Vein endothelial cell (primary cell): ENCODE measurements at places on chromosomes 5 and 9. TPM values are rescaled to one million over a fixed set of nuclear protein-coding genes. Genes with fewer than 3 reads are reported as not detected.

The PTPRD gene
- total RNA-seq, result 29.2 and 51.9 TPM in 2 replicates

The GFM2 gene
- 30.1 and 32.3 TPM in 2 replicates for total RNA-seq

The DEPDC1B gene
- 7.2 and 9.0 TPM in 2 replicates for total RNA-seq

The SMIM33 gene
- not detected in 2 replicates for total RNA-seq

The ADRB2 gene
- 6.5 and 7.5 TPM in 2 replicates for total RNA-seq

The CCDC107 gene
- total RNA-seq, result 6.0 and 10.1 TPM in 2 replicates

The DNAJC18 gene
- total RNA-seq, result 8.7 and 13.7 TPM in 2 replicates

The PPP3R2 gene
- total RNA-seq, result not detected in 2 replicates

The C5orf63 gene
- 3.6 and 4.0 TPM in 2 replicates for total RNA-seq

The PTGS1 gene
- 5.2 and 5.5 TPM in 2 replicates for total RNA-seq

The RBM27 gene
- total RNA-seq, result 27.1 and 34.3 TPM in 2 replicates

The ADAMTSL1 gene
- total RNA-seq, result 43.1 and 63.9 TPM in 2 replicates

The ABO gene
- 0.10 TPM in 1 of 2 replicates, not detected in the other for total RNA-seq

The ADAMTS12 gene
- 0.19 and 0.65 TPM in 2 replicates for total RNA-seq

The SLC1A3 gene
- not detected in 2 replicates for total RNA-seq

The SCGB3A2 gene
- not detected in 2 replicates for total RNA-seq

The PTGER4 gene
- total RNA-seq, result 83.0 and 92.9 TPM in 2 replicates

The PCDHA5 gene
- under 0.01 and 0.10 TPM in 2 replicates for total RNA-seq

The PCDHGB5 gene
- total RNA-seq, result 22.4 and 26.1 TPM in 2 replicates

The HTR1A gene
- total RNA-seq, result not detected in 2 replicates

The AHRR gene
- 6.2 and 11.8 TPM in 2 replicates for total RNA-seq

The SHROOM1 gene
- 8.2 and 9.8 TPM in 2 replicates for total RNA-seq

The SLC46A2 gene
- not detected in 2 replicates for total RNA-seq

The C9orf72 gene
- total RNA-seq, result 8.2 and 9.8 TPM in 2 replicates

The FAM81B gene
- under 0.01 TPM in 1 of 2 replicates, not detected in the other for total RNA-seq

The GKAP1 gene
- 0.65 and 0.86 TPM in 2 replicates for total RNA-seq

The ADAMTS2 gene
- under 0.01 and 1.1 TPM in 2 replicates for total RNA-seq

The SYK gene
- under 0.01 TPM in 1 of 2 replicates, not detected in the other for total RNA-seq

The DIPK1B gene
- total RNA-seq, result 182 and 234 TPM in 2 replicates

The MRPL41 gene
- total RNA-seq, result 33.2 and 43.1 TPM in 2 replicates
